ENCODE measurements at places on chromosomes 12 and 14. TPM values are rescaled to one million over a fixed set of nuclear protein-coding genes. Genes with fewer than 3 reads are reported as not detected.

Gene PLBD1
- total RNA-seq: not detected

Gene PPFIA2
- total RNA-seq: not detected

Gene CLEC6A
- total RNA-seq: not detected

Gene C1QL4
- not detected for total RNA-seq

Gene TRPV4
- not detected for total RNA-seq

DNA sequence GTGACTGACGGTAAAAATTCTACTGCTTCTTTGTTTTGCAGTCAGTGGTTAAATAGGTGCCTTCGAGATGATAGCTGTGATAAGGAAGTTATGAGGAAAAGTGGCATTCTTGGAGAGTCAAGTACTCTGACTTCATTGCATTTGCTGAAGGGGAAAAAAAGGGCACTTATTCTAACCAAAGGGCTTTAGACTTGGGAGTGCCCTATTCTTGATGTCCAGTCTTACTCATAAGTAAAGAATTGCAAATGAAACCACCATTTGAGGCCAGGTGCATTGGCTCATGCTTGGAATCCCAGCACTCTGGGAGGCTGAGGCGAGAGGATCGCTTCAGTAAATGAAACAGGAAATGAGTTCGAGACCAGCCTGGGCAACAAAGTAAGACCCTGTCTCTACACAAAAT lies 40.3 kb downstream of the BRAP start:
- no peak overlapping the region for H3K4me3 ChIP-seq
- no peaks in the 10 kb centered on the region for H3K27me3 ChIP-seq
- DNase-seq: no peak
- H3K4me1 ChIP-seq: peaks cover 2% of the 10 kb centered on the region
- H3K27ac ChIP-seq: no peak overlapping the region

DNA sequence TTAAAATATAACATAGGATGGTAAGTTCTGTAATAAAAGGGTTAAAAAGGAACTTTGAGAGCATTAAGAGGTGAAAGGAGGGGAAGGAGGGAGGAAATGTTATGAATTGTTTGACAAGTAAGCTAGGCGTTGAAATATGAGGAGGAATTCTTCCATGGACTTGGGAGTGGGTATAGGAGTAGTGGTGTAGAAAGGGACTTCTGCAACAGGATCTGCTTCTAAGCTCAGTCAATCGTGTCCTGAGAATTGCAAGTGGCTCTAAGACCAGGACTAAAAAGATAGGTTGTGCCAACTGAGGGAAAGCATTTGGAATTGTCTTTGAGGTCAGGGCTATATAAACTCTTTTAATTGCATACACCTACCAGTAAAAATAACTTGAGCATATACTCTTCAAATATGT lies 74.1 kb upstream of the SLC38A2 start:
- peaks cover 14% of the 10 kb centered on the region for H3K36me3 ChIP-seq
- no peak for DNase-seq
- peaks cover 17% of the 10 kb centered on the region for H3K4me1 ChIP-seq
- H3K4me3 ChIP-seq: no peak overlapping the region

GRCh38 chr12:104605685-104606084 lies 148.9 kb downstream of the CHST11 start:
- no peak for DNase-seq
- H3K4me1 ChIP-seq: peaks cover 34% of the 10 kb centered on the region
- H3K27me3 ChIP-seq: no peaks in the 10 kb centered on the region

GRCh38 chr14:69620211-69620611 lies 8.8 kb downstream of the SUSD6 start:
- H3K4me3 ChIP-seq: peak overlapping the region; percentile 53
- H3K4me1 ChIP-seq: peaks cover 83% of the 10 kb centered on the region
- no peak for DNase-seq
- no peaks in the 10 kb centered on the region for H3K27me3 ChIP-seq
- H3K27ac ChIP-seq: peak overlapping the region; percentile 57
- H3K36me3 ChIP-seq: peaks cover 19% of the 10 kb centered on the region

- no peak overlapping the region for H3K27ac ChIP-seq
- peak; percentile 66 for DNase-seq
Observed at GRCh38 chr12:54201001-54201794, 12.4 kb upstream of the SMUG1 start.

DNA sequence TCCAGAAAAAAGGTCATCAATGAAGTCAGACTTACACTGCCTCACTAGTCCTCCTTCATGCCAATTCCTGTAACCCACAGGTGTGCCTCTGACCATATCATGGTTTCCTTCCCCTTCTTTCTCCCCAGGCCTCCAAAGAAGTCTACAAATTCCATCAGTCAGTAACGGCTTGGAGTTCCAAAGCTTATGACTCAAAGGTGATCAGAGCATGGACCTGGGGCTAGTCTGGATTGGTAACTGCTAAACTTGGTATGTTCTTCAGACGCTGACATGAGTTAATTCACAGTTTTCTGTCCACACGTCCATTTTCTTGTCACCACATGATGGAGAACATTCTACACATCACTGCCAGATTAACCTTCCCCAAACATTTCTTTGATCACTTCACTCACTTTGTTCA lies 560.4 kb downstream of the ETNK1 start:
- H3K36me3 ChIP-seq: no peaks in the 10 kb centered on the region
- H3K4me3 ChIP-seq: no peak overlapping the region
- H3K27me3 ChIP-seq: no peaks in the 10 kb centered on the region
- DNase-seq: no peak
- no peaks in the 10 kb centered on the region for H3K4me1 ChIP-seq
- H3K27ac ChIP-seq: no peak overlapping the region

Measured in activated naive CD8-positive, alpha-beta T cell treated with anti-CD3 and anti-CD28 coated beads, Interleukin-2, amount 10 ng/mL, durations not matched to agents 7 days and 5 days (primary cell).